Activated naive CD8-positive, alpha-beta T cell treated with anti-CD3 and anti-CD28 coated beads, Interleukin-2, amount 10 ng/mL, durations not matched to agents 7 days and 5 days (primary cell): ENCODE measurements at places on chromosomes 11 and 22.

- no peak for DNase-seq
Measured at GRCh38 chr11:36530840-36531239, 20.8 kb upstream of the TRAF6 start.

DNA sequence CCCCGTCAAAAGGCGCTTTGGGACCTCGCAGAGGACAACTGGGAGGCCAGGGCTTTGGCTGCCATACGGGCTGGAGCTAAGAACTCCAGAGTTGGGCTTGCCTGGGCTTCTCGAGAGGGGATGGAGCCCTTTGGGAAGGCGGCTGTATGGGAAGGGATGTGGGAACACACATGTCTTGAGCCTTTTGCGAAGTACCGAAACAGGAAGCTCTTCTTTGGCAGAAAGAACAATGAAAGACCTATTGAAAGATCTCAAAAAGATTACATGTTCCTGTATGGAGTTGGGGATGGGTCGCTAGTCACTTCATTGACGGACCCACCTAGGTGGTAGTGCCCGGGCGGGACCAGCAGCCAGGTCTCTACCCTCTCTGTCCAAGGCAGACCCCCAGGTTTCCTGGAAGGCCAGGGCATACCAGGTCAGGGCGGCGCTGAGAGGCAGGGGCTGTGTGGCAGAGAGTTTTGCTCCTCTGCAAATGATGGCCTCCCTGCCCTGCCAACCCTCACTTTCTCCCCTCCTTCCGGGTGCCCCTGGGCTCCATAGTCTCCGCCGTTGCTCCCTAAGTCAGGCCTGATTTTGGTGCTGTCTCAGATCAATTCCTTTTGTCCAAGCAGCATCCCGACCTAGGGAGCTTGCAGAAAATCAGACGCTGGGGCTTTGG, 1.0 kb downstream of the ST14 start:
- no peak for DNase-seq

GRCh38 chr11:121466063-121466794, 13.5 kb upstream of the SORL1-AS1 start:
- DNase-seq = no peak

- DNase-seq = no peak
Measured at GRCh38 chr22:44249376-44250147, 63.2 kb downstream of the SHISAL1 start.
